Fibroblast of skin of left biceps (primary cell): ENCODE measurements at places on chromosomes 13 and 19.

DNA sequence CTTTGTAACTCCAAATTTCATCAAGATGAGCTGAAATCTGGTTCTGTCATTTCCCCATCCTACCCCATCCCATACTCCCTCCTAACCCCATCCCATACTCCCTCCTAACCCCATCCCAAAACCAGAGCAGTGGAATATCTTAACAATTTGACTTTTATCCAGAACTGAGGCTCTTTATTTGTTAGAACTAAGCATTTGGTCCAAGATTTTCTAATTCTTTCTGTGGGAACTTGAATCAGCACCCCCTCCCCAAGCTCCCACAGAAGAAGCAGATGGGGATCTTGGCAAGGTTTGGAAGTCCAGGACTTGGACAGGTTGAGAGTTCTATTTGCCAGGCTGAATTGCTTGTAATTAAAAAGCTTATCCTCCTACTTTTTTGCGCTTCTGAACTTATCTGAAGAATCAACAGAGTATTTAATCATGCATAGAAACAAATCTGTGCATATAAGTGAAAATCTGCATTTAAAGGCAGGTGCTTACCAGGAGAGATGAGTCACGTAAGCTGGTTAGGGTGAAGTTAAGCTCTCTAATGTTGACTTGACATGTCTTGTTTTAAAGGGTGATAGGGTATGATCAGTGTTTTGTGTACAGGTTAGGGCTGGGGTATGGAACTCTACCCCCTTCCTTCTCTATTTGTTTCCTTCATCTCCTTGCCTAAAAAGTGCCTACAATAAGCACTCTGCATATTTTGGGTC is 111.1 kb downstream of the COG6 start:
- DNase-seq, result no peak

DNA sequence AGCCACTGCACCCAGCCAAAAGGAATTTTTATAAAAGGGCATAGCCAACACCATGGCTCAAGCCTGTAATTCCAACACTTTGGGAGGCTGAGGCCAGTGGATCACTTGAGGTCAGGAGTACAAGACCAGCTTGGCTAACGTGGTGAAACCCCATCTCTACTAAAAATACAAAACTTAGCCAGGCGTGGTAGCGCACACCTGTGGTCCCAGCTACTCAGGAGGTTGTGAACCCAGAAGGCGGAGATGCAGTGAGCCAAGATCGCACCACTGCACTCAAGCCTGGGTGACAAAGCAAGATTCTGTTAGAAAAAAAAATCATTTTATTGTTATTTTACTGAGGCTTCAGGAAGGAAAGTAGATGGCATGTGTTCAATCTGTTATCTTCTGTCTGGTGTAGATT is 31.3 kb upstream of the FOXO1 start:
- no peak for DNase-seq

GRCh38 chr19:5156231-5156986 is 184.2 kb downstream of the PTPRS start:
- no peak for DNase-seq

- DNase-seq, result no peak
Measured at GRCh38 chr19:14168993-14169392, 32.6 kb upstream of the ASF1B start.

DNA sequence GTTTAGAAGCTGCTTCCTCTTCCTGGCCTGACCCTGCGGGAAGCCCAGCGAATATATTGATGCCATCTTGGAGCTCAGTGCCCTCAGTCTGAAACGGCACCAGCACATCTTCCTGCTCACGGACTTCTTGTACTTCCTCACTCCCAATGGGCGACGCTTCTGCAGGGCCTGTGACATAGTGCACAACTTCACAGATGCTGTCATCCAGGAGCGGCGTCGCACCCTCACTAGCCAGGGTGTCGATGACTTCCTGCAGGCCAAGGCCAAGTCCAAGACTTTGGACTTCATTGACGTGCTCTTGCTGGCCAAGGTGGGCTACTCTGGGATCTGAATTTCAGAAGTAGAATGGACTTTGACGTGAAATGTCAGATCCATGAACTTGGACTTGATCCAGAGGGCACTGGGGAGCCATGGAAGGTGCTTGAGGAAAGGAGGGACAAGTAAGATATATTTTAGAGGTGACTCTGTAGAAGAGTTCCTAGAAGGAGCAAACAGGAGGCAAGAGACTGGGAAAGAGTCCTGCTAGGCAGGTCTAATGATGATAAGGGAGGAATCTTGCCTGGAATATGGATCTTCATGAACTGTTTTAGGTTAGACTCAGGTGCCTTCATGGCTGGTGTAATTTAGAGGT is 38.4 kb upstream of the CYP4F8 start:
- DNase-seq, result no peak

- DNase-seq, result no peak
Measured at GRCh38 chr13:74927823-74928222, 554.1 kb downstream of the TBC1D4 start.

DNA sequence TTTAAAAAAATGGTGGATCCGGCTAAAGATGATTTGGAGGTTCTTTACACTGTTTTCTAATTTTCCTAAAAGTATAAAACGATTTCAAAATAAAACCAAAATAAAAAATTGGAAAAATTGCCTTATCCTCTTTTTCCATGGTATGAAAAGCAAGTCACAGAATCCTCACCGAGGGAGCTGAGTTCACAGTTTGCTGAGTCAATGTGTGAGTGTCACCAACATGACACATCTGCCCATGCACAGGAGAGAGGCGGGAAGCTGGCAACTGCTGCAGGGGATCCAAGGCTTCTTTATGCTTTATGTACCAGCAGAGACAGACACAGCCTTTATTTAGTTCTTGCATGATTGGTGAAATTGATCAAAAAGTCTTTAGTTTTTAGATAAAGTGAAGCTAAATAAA is 157.8 kb downstream of the TNFSF13B start:
- DNase-seq, result no peak

DNA sequence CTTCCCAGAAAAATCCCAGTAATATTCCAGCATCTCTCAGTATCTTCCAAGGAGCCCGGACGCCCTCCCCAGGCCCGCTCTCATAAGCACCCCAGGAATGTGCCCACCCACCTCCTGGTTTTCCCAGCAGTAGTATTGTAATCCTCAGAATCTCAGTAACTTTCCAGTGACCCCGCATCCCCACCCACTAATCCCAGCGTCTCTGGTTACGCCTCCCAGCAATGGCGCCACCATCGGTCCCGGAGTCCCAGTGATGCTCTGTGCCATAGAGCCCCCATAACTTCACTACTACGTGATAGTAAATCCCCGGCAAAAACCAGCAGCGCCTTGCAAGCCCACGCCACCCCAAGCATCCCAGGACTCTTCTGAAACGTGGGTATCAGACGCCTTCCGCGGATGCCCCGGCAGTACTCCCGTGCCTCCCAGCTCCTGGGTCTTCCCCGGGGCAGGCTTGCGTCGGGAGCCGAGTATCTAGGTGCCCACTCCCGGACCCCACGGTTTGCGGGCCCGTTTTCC is 928 bp upstream of the PNPLA6 start:
- peak; percentile 49 for DNase-seq

GRCh38 chr19:11710313-11710712 is 28.4 kb downstream of the ZNF823 start:
- no peak for DNase-seq
